Esophagus mucosa (tissue), 1 donor: ENCODE measurements at places on chromosomes 16 and 17.

DNA sequence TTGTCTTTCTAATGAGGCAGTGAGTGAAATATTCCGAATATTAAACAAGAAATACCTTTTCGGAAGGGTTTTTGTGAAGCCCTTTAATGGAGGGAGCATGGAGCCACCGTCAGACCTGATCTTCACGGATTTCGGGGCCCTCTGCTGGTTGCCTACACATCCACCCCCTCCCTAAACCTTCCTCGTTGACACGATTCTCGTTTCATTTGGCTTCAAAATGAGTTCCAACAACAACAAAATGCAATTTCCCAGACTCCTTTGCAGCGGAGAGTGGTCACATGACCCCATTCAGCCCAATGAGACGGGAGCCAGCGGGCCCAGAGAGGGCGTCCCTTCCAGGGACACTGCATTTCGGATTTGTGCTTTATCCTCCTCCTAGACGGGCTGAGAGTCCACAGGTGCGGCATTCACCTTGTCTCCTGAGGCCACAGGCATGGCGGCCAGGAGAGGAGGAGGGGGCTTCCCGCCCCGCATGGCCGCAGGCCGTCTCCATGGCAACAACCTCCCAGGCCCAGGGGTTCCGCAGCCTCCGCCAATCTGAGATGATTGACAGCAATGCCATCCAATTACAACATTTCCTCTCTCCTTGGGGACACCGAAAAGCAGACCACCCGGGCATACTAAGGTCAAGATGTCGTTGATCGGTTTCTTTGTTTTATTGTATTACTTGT lies 259.8 kb downstream of the C16orf95 start:
- ATAC-seq = no peak

DNA sequence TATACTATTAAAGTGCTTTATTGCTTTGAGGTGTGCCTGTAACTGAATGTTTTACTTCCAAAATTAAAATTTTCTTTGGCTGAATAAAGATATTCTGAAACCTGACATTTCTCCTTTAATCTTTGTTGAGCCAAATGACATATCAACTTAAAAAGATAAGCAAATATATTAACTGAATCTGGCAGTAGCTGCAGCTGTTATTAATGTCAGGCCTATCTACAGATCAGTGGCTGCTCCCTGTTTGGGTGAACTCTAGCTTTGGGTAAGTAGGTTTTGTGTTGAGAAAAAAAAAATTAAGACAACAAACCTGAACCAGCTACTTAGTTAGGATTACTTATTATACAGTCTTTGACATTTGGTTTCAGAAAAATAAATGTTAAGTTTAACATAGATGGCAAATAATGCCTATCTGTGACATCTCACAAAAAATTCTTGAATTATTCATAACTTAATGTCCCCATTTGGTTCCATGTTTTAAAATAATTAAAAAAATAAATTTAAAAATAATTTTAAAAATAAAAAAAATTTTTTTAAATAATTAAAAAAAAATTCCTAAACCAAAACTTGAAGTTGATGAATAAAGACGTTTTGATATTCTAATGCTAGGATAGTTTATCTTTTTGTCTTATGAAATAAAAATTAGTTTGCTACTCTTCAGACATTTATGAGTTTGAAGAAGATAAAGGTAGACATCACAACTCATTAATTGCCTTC lies 19.8 kb downstream of the CPD start:
- no peak for ATAC-seq

DNA sequence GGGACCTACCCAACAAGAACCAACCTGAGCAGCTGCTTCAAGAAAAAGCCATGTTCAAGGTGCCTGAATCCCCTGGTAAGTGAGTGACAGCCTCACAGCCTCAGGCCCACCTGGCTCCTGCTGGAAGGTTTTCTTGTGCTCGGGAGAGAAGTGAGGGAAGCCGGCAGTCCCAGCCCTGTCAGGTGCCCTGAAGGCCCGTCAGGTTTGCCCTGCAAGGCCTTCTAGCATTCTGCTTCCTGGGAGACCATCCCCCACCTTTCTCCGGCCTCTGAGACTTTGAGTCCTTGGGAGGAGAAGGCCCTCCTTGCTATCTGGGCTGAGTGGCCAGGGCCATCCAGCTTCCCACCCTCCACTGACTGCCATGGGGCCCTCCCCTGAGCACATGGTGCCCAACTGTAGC lies 166.7 kb upstream of the ZNF267 start:
- no peak for ATAC-seq

GRCh38 chr16:870856-871561 lies 70.5 kb upstream of the GNG13 start:
- no peak for ATAC-seq

DNA sequence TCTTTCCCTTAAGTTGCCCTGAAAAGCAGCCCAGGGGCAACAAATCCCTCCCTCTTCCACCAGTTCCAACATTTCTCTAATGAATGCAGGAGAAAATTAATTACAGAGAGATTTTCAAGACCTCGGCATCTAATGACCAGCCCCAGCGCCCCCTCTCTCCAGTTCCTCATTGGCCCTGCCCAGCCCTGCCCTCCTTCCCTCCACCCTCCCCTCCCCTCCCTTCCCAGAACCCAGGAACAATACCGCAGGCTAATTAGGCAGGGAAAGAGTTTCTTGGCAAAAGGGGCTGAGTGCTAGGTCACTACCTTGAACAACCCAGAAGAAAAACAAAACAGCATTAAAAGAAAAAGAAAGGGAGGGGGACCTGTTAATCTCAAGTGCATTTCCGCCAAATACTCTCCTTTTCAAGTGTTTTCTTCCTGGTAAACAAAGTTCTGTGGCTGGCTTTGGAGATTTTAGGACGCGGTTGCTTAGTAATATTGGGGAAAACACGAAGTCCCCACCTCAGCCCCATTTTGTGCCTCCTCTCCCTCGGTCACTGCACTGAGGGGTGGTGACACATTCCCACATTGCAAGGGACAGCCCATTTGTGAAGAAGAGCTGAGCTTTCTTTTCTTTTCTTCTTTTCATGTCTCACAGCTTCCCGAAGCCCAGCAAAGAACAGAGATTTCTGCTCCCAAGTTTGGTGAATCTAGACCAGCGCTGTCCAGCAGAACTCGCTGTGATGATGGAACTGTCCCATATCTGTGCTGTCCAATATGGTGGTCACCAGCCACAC lies 215.4 kb downstream of the SOX9 start:
- no peak for ATAC-seq

- ATAC-seq = no peak
These were observed 78.3 kb upstream of the CIBAR2 start for GRCh38 chr16:85190572-85190971.

DNA sequence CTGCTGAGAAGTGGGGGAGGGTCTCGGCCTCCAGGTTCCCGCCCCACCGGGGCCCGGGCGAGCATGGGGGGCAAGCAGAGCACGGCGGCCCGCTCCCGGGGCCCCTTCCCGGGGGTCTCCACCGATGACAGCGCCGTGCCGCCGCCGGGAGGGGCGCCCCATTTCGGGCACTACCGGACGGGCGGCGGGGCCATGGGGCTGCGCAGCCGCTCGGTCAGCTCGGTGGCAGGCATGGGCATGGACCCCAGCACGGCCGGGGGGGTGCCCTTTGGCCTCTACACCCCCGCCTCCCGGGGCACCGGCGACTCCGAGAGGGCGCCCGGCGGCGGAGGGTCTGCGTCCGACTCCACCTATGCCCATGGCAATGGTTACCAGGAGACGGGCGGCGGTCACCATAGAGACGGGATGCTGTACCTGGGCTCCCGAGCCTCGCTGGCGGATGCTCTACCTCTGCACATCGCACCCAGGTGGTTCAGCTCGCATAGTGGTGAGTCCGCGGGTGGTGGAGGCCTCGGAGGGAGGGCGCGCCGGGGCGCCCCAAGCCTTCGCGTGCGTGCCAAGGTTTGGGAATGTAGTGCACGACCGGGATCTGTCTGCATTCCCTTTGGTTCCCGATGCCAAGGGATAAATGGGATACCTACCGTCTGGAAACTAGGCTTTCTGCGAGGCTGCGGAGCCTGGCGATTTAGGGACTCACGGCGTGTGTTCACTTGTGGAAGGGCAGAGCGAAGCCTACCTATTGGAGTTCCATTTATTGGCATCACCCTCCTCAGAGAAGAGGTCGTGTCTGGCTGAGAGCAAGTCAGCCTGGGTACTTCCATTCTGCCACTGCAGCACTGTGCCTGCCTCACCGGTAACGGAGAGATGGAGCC lies 1.0 kb downstream of the ZNRF1 start:
- ATAC-seq = peak; percentile 54
